ENCODE measurements at places on chromosomes 1 and 21. TPM values are rescaled to one million over a fixed set of nuclear protein-coding genes. Genes with fewer than 3 reads are reported as not detected.

FCRLB gene
- 1.3 TPM for total RNA-seq

ZNF648 gene
- 0.22 TPM for total RNA-seq

AADACL4 gene
- total RNA-seq = not detected

RIPPLY3 gene
- total RNA-seq = 0.11 TPM

S100A16 gene
- total RNA-seq = 138 TPM

HSPA6 gene
- total RNA-seq = 1.3 TPM

All from articular chondrocyte of knee joint (primary cell).